ENCODE measurements at places on chromosomes 11 and 22.

GRCh38 chr11:113906038-113906437 is 1.4 kb downstream of the HTR3B start:
- DNase-seq: no peak

- no peak for DNase-seq
Measured at GRCh38 chr22:48923165-48923865, 904.4 kb downstream of the BRD1 start.

DNA sequence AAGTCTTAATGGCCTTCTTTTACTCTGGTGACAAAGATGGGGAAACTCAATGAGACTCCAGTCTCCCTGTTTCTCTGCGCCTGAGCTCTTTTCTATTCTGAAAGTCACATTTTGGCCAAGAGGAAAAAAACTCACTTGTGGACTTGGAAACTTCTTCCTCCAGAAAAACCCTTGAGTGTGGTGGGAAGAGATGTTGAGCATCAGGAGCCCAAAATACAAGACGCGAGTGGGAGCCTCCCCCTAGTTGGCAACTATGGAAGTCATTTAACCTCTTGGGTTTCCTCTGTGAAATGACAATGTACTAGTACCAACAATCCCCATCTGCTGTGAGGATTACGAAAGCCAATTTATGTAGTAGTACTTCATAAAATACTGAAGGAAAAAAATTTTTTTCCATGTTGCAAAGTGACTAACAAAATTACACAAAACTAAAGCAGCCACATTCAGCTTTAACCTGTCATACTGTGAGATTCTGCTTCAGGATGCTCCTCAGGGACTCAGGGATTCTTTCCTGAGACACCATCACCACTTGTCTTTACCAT is 524 bp upstream of the SLC25A17 start:
- DNase-seq: no peak

GRCh38 chr11:44813401-44813800 is 86.6 kb downstream of the TSPAN18 start:
- DNase-seq: no peak

- DNase-seq: no peak
Measured at GRCh38 chr22:48746789-48747425, 1080.8 kb downstream of the BRD1 start.

DNA sequence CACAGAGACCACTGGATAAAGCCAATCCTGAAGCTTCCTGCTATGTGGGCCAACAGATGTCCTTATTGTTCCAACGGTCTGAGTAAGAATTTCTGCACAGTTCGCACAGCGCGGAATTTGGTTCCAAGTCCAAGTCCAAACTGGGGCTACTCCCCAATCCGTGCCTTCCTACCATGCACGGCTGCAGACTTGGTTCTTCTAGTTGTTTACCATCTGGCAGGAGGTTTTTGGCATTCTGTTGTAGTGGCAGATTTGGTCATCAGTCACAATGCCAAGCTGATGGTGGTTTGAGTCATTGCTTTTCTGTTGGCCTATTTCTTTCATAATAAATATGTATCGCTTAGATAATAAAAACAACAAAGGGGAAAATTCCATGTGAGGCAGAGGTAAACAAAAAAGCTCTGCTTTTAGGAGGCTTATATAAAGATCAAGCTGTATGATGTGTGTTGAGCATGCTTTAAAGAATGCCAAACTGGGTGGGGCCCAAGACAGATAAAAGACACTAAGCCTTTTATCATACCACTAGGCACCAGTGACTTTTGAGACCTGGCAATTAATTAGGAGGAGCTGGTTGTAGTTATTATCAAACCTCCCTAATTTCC is 52.5 kb upstream of the SYN3 start:
- DNase-seq: no peak

GRCh38 chr11:121561240-121561639 is 108.5 kb upstream of the SORL1-AS1 start:
- DNase-seq: no peak

DNA sequence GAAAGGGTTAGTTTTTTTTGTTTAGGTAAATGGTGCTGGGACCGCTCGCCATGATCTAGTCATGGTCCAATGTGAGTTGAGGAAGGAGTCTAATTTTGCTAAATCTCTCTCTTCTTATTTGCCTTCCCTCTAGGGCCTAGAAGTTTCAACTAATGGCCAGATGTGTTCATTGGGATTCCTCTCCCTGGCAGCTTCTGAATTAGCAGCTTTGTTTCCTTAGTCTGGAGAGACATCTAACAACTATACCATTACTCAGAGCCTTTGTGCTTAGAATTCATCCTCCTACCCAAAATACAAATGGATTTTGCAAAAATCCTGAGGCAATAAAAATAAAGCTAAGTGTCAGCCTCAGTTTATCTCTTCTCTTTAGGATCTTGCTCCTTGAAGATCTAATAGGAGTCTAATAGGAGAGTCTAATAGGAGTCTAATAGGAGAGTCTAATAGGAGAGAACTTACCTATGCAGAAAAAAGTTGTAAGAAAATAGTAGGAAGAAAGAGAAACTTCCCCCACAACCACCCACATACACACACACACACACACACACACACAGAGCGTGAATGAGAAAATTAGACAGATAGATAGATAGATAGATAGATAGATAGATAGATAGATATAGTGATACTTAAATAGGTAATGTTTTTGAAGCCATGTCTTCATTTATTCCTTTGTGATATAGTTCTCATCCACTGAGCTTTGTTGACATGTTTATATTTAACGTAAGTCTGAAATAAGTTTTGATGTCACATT is 980.5 kb upstream of the CNTN5 start:
- no peak for DNase-seq

GRCh38 chr11:7072401-7073028 is 16.3 kb upstream of the RBMXL2 start:
- DNase-seq: no peak

GRCh38 chr11:116225784-116226585 is 546.8 kb downstream of the BUD13 start:
- DNase-seq: no peak

- no peak for DNase-seq
Measured at GRCh38 chr11:121449626-121450025, 2.5 kb upstream of the SORL1 start.

GRCh38 chr11:72588421-72589410 is 85.5 kb downstream of the PDE2A start:
- DNase-seq: no peak

DNA sequence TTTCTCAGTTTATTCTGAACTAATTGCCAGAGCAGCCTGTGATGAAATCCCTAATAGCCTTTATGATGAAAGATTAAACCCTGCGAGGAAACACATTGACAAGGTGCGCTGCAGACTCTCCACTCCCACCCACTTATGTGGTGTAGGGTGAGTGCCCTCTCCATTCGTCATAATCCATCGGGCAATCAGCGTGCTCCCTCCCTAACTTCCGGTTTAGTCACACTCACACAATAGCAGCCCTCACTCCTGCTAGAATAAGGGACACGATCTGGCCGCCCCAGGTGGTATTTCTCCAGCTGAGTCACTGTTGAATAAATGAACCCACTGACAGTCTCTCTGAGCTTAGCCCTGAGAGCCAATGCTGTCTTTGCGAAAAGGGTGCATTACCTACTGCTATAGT is 188.3 kb downstream of the OPCML start:
- DNase-seq: no peak

DNA sequence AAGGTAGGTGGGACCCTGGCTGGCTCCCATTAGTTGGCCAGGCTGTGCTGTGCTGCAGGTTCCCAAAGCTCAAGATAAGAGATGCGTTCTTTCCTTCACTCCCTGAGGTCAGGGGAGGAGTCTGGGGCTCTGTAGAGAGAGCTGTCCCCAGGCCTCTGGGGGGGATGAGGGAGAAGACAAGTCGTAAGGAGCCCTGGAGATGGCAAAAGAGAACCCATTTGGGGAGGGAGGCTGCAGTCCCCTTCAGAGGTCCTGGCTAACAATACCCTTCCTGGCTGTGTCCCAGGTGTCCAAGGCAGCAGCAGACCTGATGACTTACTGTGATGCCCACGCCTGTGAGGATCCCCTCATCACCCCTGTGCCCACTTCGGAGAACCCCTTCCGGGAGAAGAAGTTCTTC is 916 bp downstream of the GNG3 start:
- DNase-seq: no peak

- DNase-seq: no peak
Measured at GRCh38 chr22:50314455-50315288, 7.2 kb upstream of the PLXNB2 start.

GRCh38 chr11:64863391-64864060 is 14.9 kb downstream of the EHD1 start:
- no peak for DNase-seq

DNA sequence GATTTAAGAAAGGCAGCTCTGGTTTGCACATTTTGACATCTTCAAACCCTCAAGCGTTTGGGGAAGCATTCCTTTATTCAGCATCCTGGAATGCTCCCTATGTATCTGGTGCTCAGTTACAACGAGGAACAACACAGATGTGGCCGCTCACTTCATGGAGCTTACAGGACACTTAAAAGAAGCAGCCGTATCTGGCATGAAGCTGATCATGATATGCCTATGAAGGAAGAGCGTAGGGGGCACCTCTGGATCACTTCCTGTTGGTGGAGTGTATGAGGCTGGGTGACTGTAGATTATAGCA is 72.3 kb upstream of the TP53I11 start:
- no peak for DNase-seq

- DNase-seq: no peak
Measured at GRCh38 chr11:94281324-94281723, 23.1 kb upstream of the IZUMO1R start.

DNA sequence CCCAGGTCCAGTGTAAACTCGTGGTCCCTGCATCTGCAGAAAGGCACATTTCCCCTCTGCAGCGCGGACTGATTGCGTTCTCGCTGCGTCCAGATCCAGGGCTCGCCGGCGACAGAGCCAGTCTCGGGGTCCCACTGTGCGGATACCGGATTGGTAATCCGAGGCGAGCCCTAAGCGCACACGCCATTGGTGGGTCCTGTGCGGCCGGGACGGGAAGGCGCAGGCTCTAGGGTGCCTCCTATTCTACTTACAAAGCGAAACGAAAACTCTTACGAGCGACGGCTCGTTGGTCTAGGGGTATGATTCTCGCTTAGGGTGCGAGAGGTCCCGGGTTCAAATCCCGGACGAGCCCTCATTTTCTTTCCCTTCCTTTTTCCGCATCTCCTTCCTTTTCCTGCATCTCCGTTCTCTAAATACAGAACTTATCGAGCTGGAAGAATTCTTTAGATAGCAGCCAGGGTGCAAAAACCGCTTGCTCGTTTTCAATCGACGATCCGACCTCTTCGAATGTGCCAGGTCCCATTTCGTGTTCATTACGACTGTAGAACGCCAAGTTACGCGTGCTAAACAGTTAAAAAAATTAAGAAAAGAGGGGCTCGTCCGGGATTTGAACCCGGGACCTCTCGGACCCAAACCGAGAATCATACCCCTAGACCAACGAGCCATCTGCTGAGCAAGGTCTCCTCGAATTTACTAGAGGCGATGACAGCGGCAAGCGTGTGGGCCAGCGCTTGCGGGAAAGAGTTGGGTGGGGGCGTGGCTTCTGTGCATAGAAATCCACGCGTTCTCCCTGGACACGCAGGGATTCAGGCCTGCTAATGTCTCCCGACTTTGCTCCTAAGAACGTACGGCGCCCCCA is 29.2 kb upstream of the WNT11 start:
- peak; percentile 73 for DNase-seq

- peak; percentile 86 for DNase-seq
Measured at GRCh38 chr22:38317995-38318715, 922 bp upstream of the CSNK1E start.

DNA sequence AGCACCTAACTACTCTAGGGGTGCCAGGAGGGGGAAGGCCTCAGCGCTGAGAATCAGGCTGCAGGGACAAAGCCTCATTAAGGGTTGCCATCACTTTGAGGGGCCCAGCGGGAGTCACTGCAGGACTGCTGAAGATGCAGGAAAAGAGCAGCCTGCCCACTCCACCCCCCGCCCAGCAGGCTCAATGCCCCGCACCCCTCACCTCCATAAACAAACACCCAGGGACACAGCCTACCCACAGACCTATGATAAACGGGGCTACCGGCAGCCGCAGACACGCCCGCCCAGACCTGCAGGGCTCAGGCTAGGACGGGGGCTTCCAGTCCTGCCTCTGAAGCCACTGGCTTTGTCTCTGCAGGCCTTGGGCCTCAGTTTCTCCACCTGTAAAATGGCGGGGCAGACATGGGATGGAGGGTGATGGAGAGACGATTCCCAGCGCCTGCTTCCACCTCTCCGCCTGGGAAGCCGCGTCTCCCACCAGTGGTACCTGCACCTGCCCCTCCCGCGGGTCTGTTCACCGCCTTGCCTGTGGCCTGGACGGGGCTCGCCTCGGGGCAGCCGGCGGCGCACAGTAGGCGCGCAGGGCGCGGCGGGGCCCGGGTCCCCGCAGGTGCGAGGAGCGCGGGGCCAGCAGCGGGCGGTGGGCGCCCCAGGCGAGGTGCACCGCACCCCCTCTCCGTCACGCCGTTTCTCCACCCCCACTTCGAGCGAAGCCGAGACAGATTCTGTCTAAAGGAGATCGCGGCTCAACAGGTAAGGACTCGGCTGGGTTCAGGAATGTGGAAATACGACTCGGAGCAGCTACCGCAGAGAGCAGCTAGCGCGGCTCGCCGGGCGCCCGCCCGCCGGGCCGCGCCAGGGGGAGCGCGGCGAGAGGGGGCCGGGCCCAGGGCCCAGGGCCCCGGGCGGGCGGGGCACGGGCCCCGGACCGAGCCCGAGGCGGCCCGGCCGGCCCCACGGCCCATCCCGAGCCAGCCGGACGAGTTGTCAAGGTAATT is 1.5 kb downstream of the WNT7B start:
- no peak for DNase-seq

GRCh38 chr11:16780698-16781550 is 42.5 kb downstream of the C11orf58 start:
- DNase-seq: no peak

DNA sequence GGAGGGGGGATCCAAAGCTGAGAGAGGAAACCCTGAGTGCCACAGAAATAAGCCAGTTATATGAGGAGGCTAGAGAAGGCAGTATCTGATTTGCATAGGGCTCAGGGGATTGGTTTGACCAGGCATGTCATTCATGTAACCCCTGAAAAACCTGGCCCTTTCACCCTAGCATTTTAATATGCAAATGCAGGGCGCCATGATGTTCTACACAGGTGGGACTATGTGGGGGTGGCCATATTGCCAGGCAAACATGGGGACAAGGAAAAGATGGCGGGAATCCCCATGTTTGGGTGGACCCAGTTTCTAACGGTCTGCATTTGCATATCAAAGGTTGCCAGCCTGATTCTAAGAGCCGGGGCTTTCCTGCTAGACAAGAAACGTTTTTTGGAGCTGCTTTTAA is 27.2 kb downstream of the CSF2RB start:
- DNase-seq: no peak

DNA sequence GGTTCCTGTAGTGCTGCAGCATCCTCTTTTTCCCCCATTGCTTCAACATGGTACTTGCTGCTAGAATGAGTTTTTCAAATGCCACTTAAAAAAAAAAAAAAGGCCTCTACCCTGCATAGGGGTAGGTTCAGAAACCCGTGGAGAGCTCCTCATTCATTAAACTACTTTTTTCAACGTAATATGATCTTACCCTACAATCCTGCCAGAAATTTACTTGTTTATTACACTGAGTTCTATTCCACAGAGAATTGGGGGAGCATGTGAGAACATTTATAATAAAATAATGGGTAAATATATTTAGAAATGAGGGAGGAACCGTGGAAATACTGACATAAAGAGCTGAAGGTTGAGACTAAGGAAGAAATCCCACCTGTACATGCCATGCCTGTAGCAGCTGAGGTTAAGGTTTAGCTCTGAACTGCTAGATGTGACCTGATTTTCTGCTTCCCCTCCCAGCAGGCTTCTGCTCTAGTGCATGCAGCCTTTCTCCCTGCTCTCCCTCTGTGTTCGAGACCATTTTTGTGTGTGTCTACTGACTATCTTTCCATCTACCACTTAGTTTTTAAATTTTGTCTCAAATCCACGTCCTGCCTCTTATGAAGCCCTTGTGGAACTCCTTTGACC is 225.7 kb downstream of the DDX10 start:
- no peak for DNase-seq

All from stromal cell of bone marrow (primary cell).